ENCODE measurements at places on chromosomes 6 and 20.

DNA sequence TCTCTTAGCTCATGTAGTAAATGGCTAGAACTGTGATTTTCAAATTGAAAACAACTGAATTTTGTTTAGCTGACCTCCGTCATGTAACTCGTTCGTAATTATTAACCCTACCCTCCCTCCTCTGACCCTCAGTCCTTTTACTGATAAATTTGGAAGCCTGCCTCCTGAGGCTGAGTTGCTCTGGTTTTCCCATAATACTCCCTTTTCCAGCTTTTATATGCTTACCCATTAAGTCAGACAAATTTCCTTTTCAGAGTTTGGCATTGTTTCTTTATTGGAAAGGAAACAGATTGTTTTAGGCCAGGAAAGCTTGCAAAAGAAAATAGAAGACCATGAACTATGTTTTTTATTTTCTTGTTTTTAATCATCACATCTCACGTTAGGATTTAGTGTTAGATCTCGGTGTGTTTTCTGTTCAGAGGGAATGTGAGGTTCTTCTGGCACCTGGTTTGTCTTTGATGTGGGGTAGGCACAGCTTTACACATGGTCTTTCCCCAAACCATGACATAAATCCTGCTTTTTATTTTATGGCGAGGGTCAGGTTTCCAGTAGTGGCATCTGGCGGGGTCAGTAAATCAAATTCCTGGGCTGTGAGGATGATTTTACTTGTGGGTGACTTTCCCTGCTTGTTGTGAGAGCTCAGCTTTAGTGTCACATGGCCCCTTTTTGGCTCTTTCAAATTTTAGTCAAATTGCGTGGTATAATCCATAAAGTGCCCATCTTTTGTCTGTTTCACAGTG, 24.5 kb downstream of the PLCB4 start:
- no peak for DNase-seq

DNA sequence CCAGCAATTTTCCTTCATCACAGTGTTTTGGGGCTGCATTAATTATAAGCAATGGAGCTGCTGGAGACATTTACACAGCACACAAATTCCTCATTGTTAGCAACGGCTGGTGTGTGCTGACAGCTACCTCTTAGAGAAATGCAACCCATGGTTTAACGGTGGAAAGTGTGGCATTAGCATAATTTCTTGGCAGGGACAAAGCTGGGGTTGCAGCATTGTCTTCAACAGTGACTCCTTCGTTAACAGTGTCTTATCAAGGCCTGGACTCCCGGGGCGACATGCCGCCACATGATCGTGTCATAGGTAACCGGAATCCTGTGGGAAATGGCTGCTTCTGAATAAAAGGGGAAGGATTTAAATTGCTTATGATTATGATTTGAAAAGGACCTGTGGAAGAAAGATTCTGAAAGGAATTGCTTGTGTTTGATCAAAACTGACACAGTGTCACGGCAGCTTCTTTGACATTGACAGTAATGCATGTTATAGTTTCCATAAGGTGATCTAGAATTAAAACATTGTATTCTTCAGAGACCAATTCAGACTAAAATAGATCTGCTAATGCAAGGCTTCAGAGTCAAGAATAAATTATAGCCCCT, 128.0 kb downstream of the UST start:
- DNase-seq = no peak

- no peak for DNase-seq
These were observed 167.8 kb downstream of the PHF3 start for GRCh38 chr6:63803371-63803770.

- DNase-seq = no peak
These were observed 5.2 kb downstream of the ZNFX1 start for GRCh38 chr20:49272654-49273053.

All from upper lobe of right lung (tissue), 1 donor.